ENCODE measurements at places on chromosomes 13 and 19.
A peak's percentile ranks its signal among the peaks of the same experiment; 100 is the strongest.

- DNase-seq, result no peak
These were observed 151.6 kb downstream of the B3GLCT start for GRCh38 chr13:31351376-31351775.

DNA sequence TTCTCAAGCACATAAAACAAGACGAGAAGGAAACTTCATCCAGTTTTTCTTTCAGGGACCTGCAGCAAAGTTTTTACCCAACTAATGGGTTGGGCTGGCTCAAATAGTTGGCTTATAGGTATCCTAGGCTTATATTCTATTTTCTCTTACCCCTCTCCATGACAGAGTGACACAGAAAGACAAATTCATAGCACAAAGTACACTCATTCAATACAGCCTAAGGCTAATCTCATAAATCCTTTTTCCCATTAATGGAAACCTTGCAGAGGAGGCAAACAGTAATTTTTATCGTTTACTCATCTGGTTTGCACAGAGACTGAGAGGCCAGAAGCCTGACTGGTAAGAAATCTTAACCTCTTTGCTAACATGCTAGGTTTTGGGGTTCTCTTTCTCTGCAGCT lies 1589.9 kb downstream of the SLITRK1 start:
- DNase-seq, result no peak

DNA sequence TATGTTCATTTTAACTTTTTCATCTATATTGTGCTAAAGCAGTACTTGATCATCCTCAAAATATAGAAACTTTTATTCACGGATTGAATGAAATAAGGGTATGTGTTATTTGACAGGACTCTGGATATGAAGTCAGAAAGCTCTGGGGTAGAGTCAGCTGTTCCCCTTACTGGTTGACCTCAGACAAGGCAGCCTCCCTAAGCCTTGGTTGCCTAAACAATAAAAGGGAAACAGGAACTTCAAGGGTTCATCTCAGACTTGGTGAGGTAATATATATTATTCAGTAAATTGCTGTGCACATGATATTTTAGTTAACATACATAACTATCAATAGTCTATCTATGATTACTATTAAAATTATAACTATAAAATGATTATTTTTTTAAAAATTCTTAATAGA lies 13.6 kb downstream of the POLR1D start:
- DNase-seq, result no peak

DNA sequence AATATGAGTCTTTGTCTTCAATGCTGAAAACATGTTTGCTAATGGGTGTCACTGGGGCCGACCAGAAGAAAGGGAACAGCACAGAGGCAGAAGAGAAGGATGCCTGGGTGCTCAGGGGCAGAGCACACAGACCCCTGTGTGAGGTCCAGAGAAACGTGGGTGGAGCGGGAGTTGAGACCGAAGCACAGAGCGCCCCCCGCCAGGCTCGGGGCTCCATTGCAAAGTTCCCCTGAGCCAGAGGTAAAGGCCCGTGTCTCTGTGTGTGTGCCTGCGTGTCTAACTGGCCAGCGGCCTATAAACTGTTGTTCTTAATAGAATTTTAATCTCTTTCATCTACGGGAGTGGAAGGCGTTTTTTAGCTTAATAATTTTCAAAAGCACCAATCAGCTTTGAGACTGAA lies 343.1 kb downstream of the TEX29 start:
- DNase-seq, result no peak

DNA sequence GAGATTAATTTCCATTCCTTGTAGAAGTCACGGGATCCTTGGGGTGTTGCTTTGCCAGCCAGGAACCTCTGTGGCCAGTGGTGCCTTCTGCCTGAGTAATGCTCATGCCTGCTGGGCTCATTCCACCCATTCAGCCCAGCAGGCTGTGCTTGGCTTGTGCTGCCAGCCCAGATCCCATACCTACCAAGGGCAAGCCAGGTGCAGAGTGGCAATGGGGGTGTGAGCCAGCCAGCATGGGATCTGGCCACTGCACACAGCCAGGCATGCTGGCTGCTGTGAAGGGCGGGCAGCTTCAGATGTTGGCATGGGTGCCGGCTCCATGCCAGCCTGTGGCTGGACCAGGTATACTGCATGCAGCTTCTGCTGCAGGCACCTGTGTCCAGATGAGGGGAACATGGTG lies 42.5 kb downstream of the WDFY2 start:
- DNase-seq, result no peak

GRCh38 chr13:46334035-46334822 lies 52.8 kb downstream of the RUBCNL start:
- DNase-seq, result no peak

DNA sequence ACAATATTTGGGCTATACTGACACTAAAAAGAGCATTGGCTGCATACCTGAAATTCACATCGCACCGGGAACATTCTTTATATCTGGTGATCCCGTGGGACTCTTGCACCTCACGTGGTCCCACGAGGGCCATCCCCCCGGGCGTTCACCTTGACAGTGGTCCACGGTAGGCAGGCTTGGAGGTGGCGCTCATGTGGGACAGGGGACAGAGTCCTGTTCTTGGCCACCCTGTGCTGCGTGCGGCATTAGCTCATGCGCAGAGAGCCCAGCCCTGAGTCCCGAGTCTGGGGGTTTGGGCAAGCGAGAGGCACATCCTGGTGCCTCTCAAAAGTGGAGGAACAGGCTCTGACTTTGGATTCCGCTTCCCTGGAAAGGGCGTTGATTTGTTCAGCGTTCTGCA lies 7.5 kb downstream of the GAMT start:
- DNase-seq, result no peak

- DNase-seq, result no peak
These were observed 111.3 kb upstream of the MRI1 start for GRCh38 chr19:13652810-13653590.

- DNase-seq, result no peak
These were observed 33.9 kb upstream of the SLC7A10 start for GRCh38 chr19:33259539-33259938.

GRCh38 chr13:43583321-43583720 lies 203.5 kb downstream of the ENOX1 start:
- no peak for DNase-seq

GRCh38 chr19:6521718-6522646 lies 8.8 kb upstream of the TNFSF9 start:
- peak; percentile 68 for DNase-seq

- DNase-seq, result no peak
These were observed 8.4 kb downstream of the ASF1B start for GRCh38 chr19:14127929-14128509.

GRCh38 chr13:79405501-79405830 lies 589 bp downstream of the RBM26 start:
- peak; percentile 47 for DNase-seq

- peak; percentile 52 for DNase-seq
These were observed at the start of gene ZNF135 for GRCh38 chr19:58059003-58059670. Gene ZNF135, plus strand, starts transcription at chr19:58059282. Its CDS starts 721 bp downstream, at chr19:58060003.

DNA sequence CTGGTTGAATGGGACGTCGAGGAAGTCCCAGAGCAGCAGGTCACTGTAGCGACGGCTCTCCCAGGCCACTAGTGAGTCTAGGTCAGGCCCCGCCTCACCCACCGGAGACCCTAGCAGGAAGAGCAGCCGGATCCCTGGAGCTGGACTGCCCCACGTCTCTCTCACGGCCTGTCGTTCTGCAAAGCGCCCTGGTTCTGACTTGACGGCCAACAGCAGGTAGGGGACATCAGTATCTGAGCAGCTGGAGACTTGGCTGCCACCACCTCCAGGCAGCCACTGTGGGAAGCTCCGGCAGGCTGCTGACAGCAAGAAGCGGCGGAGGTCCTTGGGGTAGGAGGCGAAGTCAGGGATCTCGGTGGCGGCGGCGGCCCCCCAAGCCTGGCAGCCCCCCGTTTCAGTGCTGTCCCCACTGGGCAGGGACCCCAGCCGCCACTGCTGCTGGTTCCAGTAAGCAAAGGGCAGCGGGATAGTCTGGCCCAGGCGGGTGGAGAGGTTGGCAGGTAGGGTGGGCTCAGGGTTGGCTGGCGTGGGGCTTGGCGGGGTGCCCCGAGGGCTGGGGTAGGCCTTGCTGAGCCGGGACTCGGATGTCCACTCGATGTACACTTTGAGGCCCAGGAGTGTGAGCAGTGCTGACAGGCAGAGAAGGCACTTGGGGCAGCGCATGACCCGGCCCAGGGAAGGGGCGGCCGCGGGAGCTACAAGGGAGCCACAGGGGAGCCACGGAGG lies 895 bp downstream of the B3GNT8 start:
- DNase-seq, result no peak

DNA sequence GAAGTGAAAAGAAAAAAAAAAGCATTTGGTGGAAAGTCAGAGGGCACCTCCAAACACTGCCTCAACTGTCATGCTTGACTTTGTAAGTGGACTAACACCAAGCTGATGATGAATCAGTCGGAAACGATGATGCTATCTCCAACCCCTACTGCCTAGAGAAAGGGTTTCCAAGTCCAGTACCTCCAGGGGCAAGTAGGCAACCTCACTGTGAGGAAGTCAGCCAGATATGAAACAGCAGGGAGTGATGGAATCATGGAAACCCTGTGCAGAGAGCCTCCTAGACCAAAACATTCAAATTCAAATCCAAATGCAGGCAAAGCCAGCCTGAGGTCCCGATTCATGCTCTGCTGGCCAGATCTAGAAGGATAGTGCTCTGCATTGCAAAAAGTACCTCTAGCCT lies 100.9 kb upstream of the SERP2 start:
- DNase-seq, result no peak

DNA sequence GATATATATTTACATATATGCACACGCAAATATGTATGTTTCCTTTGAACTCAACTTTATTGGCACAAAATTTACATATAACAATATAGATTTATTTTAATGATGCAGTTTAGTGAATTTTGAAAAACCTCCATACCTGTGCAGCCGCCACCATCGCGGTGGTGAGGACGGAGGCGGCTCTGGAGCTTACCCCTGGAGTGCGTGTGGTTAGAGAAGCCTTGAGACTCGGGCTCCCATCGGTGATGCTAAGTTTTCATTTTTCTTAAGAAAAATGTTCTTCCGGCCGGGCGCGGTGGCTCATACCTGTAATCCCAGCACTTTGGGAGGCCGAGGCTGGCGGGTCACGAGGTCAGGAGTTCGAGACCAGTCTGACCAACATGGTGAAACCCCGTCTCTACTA lies 31.8 kb downstream of the GJA3 start:
- no peak for DNase-seq

DNA sequence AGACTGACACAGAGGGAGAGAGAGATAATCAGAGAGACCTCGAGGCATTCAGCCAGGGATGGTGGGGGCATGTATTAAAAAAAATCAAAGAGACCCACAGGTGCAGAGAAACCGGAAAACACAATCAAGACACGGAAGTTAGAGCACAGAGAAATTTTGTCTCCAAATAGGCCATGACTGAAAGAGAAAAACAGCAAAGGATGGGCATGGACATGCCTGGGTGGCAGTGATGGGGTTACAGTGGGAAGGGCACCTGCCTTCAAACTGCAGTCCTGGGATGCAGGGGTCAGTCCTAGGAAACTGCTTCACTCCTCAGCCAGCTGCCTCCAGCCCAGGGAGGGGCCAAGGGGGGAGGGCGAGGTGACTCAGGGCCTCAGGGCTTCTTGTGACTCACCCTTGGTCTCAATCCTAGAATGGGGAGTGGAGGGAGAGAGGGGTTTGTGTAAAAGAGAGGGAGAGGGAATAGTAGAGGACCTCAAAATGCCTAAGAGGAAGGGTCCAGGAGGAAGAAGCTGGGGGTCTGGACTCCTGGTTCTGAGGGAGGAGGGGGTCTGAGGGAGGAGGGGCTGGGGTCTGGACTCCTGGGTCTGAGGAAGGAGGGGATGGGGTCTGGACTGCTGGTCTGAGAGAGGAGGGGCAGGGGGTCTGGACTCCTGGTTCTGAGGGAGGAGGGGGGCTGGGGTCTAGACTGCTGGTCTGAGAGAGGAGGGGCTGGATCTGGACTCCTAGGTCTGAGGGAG lies 3.6 kb upstream of the KCNN4 start:
- DNase-seq, result peak; percentile 41

DNA sequence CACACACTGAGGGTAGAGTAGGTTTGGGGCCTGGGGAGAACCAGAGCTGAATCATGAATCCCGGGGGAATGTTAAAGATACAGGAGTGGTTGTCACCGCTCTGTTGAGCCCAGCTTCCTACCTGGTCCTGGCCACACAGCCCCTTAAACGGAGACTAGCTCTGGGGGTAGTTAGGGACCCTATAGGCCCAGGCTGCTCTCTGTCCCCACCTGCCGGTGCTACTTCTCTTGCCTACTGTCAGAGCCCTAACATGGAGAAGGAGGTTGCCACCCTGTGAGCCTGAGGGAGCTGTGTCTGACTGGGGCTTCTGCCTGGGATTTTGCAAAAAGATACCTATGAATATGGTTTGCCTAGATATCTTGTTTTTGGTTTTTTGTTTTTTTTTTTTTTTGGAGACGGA lies 36.6 kb upstream of the ZNF429 start:
- no peak for DNase-seq

- DNase-seq, result no peak
These were observed 21.4 kb downstream of the PEG3 start for GRCh38 chr19:56819166-56819565.

DNA sequence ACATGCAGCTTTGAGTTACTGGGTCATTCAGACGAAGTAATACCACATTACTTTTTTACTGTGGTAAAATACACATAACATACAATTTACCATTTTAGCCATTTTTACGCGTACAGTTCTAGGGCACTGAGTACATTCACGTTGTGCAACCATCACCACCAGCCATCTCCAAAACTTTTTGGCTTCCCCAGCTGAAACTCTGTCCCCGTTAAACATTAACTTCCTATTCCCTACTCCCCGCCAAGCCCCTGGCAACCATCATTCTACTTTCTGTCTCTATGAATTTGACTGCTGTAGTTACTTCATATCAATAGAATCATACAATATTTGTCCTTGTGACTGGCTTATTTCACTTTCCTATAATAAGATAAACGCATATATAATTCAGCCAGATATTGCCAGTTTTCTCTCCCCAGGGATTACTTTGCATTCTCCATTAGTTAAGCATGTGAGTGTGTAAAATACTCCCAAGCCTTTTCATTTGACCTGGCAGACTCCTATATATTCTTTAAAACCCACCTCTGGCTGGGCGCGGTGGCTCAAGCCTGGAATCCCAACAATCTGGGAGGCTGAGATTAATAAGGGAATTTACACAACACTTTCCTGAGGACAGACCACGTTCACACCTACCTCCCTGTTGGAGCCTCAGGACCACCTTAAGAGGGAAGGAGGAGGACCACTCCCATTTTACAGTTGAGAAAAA lies 10.0 kb upstream of the CYP4F22 start:
- DNase-seq, result no peak

GRCh38 chr19:38362076-38362945 lies 12.1 kb upstream of the PSMD8 start:
- DNase-seq, result peak; percentile 32

- DNase-seq, result no peak
These were observed 787 bp downstream of the ZNF580 start for GRCh38 chr19:55641426-55642152.

DNA sequence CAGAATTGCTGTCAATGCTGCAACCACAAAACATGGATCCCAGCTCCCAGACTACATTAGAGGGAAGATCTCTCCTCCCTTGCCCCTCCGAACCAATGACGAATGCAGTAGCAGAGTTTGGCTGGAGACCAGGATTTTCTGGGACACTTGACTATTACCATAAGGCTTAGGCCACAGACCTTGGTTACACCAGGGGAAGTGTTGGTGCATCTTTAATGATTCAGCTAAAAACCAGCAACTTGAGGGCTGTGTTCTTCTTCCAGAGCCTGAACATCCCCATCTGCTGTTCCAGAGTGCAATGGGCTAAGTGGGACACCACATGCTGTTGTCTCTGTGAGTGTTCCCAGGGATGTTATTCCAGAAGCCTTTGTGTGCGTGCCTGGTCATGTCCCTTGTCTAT lies 528.2 kb downstream of the LMO7 start:
- no peak for DNase-seq

Data from stimulated activated CD8-positive, alpha-beta memory T cell treated with anti-CD3 and anti-CD28 coated beads, Interleukin-12 subunit alpha, Interleukin-12 subunit beta, amount 100 ng/mL, for 4 hours (primary cell).